ENCODE measurements at places on chromosomes 1 and 21.

- no peak for DNase-seq
Measured at GRCh38 chr1:187241971-187242370, 413.2 kb downstream of the PLA2G4A start.

DNA sequence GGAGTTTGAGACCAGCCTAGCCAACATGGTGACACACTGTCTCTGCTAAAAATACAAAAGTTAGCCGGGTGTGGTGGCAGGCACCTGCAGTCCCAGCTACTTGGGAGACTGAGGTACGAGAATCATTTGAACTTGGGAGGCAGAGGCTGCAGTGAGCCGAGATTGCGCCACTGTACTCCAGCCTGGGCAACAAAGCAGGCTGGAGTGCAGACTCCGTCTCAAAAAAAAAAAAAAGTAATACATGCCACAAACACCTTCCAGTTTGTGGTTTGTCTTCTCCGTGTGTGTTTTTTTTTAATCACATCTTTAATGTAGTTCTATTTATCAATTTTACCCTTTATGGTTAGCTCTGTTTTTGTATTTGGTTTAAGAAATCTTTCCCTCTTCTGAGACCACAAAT lies 22.3 kb downstream of the POGZ start:
- DNase-seq: no peak

DNA sequence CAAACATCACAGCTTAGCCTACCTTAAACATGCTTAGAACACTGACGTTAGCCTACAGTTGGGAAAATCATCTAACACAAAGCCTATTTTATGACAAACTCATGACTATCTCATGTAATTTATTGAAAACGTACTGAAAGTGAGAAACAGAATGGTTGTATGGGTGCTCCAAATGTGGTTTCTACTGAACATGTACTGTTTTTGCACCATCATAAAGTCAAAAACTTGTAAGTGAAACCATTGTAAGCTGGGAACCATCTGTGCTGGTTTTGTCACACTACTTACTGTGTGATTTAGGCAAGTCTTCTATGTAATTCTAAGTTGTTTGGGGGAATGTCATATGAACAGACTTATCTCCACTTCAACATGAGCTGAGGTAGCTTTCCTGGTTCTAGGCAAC lies 55.5 kb downstream of the TOR1AIP2 start:
- DNase-seq: no peak

DNA sequence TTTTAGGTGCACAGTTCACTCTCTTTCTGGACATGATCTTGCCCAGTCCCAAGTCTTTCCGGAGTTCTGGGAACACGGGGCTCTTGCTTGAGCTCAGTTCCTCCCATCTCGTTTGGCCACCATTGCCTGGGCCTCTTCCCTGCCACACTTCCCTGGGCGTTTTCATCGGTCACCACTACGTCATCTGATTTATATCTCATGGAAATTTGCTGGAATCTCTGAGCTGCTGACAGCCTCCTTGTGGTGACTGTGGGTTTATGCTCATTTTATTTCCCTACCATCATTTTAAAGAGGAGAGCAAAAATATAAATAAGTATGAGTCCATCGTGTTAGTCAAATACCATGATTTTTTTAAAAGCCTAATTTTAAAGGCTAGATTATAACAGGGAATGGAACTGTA lies 449.1 kb upstream of the KAZN start:
- no peak for DNase-seq

GRCh38 chr1:24632832-24633175 lies 10.3 kb upstream of the SRRM1 start:
- DNase-seq: no peak

GRCh38 chr1:47984175-47984789 lies 12.9 kb downstream of the TRABD2B start:
- DNase-seq: no peak

- DNase-seq: no peak
Measured at GRCh38 chr1:83799594-83799993, 199.3 kb downstream of the TTLL7 start.

GRCh38 chr21:39822042-39822441 lies 45.2 kb upstream of the PCP4 start:
- no peak for DNase-seq

GRCh38 chr1:231807541-231807940 lies 181.0 kb downstream of the DISC1 start:
- DNase-seq: no peak

- no peak for DNase-seq
Measured at GRCh38 chr1:25700626-25701025, 84.0 kb downstream of the MAN1C1 start.

DNA sequence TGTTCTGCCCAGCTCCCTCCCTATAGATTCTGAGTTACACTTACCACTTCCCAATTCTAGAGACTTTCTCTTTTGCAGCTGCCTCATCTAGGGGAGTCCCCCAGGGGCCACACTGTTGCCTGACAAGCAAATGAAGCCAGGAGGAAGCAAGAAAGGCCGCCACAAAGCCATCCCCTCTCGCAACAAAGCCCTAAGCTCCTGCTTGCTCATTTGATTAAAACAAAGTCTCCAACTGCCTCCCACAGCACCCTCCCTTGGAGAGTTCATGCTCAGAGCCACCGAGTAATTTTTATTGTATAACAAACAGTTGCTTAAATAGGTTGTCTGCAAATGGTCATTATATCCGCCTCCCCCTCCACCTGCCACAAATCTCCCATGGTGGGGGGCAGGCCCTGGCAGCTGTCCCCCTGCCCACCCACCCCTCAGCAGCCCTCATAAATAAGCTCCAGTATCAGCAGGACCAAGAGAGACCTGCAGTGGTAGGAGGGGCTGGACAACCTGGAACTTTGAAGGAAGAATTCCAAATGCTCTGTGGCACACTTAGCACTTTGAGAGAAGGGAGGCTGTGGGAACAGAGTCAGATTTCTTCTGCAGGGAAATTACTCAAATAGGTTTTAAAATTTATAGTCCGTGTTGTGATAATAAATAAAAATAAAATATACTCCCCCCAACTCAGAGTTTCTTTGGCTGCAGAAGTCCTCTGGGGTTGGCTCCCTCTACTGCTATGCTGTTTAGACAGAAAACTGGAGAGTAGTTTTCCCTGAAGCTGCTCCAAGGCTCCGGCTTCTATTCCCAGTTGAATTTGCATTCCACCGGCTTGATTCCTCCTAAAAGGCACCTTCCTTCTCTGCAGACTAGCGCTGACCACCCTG lies 237.5 kb downstream of the TTLL7 start:
- no peak for DNase-seq

GRCh38 chr1:232046451-232047306 lies 420.1 kb downstream of the DISC1 start:
- DNase-seq: no peak

- no peak for DNase-seq
Measured at GRCh38 chr1:163202833-163203451, at the start of gene RGS5. RGS5 (minus strand) TSS chr1:163202916; CDS start chr1:163202835, 81 bp downstream.

DNA sequence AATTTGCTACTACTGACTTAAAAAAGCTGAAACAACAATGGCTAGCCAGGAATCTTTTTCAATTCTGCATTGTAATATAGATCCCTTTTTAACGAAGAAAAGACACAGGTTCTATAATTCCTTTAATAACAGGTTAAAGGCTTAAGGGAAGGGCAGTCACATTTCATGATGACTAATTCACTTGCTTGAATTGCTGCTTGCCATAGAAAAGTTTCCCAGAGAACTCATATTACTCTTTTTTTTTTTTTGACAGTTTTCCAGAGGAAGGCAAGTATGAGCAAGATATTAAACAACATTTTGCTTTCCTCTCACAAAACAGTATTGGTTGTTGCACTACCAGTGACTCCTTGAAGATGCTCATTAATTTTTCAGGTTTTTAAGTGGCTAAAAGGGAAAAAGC lies 60.9 kb downstream of the IL23R start:
- no peak for DNase-seq
